ENCODE measurements at places on chromosomes 5 and 9. TPM values are rescaled to one million over a fixed set of nuclear protein-coding genes. Genes with fewer than 3 reads are reported as not detected.

GRCh38 chr5:127298656-127299055 lies 8.1 kb downstream of the MEGF10 start:
- DNase-seq = no peak

DNA sequence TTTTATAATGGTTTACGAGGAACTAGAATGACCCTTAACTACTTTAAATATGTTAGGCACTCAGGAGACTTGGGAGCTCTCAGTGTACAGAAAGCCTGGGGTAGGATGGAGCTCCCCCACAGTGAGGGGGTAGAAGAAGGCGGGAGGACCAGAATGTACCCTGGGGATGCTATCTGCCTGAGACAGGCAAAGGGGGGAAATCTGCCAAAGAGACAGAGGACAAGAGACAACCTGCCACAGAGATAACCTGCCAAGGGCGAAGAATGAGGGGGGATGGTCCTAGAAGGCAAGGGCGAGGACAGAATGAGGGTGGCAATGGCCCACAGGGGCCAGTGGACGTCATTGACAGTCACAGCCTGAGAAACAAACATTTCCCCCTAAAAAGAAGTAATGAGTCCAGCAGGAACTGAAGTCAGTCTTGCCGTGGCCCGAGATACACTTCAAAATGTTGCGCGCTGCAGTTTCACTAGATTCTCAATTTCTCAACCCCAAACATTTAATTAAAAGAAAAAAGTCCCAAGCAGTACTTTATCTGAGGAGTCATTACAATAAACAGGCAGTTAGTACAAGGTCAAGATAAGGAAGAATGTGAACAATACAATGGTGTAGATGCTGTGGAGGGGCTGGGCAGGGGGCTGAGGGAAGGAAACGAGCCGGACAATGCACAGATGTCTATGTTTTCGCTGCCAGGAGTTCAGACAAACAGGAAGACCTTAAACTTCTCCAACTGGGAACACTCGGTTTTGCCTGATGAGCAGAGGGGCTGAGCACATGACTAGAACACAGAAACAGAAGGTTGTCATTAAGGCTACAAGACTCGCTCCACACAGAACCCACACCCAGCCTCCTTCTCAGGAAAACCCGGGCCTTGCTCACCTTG lies 125.0 kb downstream of the LHFPL2 start:
- DNase-seq = no peak

GRCh38 chr5:97094579-97095317 lies 47.7 kb downstream of the LIX1 start:
- no peak for DNase-seq

DNA sequence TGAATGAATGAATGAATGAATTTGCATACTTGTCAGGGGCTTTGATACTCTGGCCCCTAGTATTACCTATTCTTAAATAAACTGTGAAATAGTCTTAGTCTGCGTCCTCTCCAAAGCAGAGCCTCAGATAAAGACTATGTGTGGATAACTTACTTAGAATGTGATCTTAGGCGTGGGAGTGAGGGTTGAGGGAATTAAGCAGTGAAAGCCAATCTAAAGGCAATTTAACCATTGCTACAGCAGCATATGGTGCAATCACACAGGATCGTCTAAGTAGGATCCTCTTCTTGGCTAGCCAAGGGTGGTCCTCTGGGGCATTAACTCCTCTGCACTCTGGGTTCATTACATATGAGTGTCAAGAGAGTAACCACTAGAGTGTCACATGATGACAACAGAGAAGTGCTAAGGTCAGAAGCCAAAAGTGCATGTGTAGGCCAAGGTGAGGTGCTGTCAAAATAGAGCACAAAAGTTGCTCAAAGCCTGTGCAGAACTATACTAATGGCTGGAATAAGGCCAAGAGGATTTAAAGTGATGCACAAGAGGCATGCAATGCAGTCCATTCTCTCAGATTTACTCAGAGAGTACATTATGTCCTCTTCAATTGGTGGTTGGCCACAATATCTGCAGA lies 274.4 kb upstream of the SEMA6A start:
- DNase-seq = no peak

GRCh38 chr5:139418793-139419192 lies 14.9 kb upstream of the SPATA24 start:
- no peak for DNase-seq

DNA sequence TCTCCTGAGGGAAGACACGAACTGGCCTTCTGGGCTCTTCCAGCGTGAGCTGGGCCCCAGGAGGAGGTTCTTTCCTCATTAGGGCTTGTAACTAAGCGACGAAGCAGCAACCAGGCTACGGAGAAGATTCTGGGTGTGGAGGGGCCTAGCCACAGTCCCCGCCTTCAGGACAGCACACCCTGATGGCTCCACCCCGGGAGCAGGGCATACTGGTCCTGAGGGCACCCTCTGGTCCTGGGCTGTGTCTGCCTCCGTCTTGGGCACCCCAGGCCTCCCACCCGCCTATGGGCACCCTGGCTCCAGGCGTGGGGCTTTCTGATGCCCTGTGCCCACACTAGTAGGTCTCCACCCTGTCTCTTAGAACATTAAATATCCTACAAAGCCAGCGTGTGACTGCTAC lies 136.4 kb downstream of the OLFM1 start:
- no peak for DNase-seq

GRCh38 chr9:134670042-134670525 lies 28.5 kb downstream of the COL5A1 start:
- no peak for DNase-seq

Gene PPP1R2B
- not detected for total RNA-seq

Gene IGFBPL1
- not detected for total RNA-seq

Gene DOCK8
- 3.4 TPM for total RNA-seq

Gene SPINK6
- not detected for total RNA-seq
